Hematopoietic multipotent progenitor cell treated with erythropoietin and hydrocortisone succinate and interleukin-3 and kit ligand, for 17 days (in vitro differentiated cells): ENCODE measurements at places on chromosomes 16 and 17.

DNA sequence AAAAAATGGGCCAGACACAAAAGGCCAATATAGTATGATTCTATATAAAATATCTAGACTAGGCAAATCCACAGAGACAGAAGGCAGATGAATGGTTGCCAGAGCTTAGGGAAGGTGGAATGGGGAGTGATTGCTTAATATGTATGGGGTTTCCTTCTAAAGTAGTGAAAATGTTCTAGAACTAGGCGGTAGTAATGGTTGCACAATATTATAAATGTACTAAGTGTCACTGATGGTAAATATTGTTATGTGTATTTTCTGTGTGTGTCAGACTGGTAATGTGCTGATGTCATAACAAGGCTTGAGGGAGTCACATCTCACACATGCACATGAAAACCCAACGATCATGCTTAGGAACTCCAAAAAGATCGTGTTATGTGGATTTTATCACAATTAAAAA, 106.9 kb upstream of the SIAH1 start:
- no peak for DNase-seq

DNA sequence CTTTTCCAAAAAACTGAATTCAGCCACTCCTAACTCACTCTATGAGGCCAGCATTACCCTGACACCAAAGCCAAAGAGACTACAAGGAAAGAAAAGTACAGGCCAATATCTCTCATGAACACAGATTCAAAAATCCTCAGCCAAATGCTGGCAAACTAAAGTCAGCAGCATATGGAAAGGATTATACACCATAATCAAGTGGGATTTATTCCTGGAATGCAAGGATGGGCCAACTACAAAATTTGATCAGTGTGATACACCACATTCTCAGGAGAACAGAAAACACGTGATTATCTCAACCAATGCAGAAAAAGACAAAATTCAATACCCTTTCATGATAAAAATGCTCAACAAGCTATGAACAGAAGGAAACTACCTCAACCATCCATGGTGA, 7.7 kb upstream of the AATK start:
- DNase-seq, result no peak

DNA sequence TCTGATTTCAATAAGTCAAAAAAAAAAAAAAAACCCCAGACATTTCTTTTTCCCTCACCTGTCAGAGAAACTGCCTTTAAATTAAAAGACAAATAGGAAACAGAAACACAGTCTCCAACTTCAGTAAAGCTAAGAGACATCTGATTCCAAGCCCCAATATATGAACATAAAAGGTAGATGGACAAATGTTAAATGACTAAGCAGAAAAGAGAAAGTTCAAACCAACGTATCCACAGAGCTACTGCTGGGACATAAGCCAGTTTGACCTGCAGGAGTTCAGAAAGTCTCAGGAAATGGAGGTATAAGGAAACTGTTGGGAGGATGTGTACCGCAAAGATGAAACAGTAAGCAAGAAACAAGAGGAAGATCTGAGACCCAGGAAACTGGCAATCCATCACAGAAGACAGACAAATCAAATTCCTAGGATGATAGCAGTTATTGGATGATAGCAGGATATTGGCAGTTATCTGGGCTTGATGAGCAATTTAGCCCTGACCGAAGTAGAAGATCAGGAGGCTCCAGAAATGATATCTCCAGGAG, 135.0 kb downstream of the BRIP1 start:
- no peak for DNase-seq

GRCh38 chr17:44097110-44097958, 26.1 kb downstream of the HDAC5 start:
- DNase-seq, result no peak

GRCh38 chr17:41547921-41548843, 20.1 kb upstream of the KRT19 start:
- DNase-seq, result no peak

GRCh38 chr16:1299012-1299867, 10.2 kb upstream of the UBE2I start:
- DNase-seq, result no peak

GRCh38 chr16:50161950-50162349, 8.8 kb downstream of the TENT4B start:
- DNase-seq, result no peak

- DNase-seq, result no peak
These were observed 23.4 kb upstream of the RBFOX3 start for GRCh38 chr17:79633993-79634813.

DNA sequence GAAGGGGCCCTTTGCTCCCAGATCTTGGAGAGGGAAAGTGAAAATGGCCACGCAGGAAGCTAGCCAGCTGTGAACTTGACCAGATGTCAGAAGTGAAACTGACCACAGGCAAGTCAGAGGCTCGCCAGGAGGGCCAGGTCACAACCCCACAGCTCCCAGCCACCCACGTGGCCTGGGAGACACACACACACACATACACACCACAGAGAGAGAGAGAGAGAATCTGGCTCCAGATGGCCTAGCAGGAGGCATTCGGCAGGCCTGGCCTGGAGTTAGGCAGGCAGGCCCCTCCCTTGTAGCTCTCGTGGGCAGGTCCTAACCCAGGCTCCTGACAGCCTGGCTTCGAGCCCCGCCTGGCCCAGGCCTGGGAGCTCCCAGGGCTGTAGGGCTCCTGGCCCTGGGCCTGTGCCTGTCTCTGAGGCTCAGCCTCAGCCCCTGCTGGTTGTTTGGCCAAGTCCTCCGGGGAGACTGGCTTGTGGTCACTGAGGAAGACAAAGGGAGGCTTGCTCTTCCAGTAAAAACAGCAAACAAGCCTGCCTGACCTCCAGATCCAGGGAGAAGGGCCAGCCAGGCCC, 20.2 kb downstream of the NGFR start:
- DNase-seq, result no peak

GRCh38 chr17:56290101-56290801, 137.0 kb downstream of the ANKFN1 start:
- no peak for DNase-seq

DNA sequence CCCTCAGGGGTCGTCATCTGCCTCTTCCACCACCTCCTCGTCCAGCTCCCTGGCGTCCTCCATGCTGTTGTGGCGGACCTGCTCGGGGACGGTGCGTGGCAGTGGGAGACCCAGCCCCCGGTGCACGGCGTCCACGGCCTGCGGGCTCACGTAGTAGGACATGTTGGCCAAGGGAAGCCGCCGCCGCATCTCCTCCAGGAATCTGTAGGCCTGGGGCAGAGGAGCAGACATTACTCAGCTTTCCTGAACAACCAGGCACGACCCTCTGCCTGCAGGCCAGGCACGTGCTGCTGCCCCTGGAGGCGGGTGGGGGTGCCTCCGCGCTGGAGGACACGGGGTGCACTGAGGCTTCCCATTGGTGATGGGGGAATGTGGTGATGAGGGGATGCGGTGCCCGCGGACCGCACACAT, 17.8 kb downstream of the TELO2 start:
- no peak for DNase-seq

DNA sequence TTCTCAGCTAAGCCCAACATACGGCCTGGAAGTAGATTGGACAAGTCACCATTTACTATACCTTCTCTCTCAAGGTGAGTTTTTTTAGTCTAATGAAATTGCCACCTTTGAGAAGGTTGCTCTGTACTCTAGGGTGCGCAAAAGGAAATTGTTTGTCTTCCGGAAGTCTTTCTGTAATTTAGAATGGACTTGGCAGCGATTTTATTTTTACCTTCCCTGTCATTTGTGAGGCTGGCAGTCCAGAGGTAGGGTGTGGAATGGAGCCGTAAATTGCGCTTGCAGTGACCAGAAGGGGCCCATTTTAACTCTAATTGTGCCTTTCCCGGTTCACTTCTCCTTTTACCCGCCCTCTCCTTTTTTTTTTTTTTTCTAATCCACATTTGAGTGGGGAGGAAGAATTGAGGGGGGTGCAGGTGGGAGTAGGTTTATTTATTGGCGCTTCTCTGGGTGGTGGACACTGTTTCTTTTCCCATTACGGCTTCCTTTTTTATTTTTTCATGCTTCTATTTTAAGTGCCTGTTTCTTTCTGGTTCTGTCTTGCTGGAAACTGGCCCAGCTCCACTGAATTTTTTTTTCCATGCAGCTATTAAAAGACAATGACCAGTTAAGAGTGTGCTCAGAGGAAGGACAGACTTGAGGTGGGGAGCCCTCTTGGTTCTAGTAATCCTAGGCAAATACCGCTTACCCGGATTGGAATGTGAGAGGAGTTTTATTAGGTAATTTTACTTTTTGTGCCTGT, 89.7 kb upstream of the CLEC18A start:
- DNase-seq, result no peak

DNA sequence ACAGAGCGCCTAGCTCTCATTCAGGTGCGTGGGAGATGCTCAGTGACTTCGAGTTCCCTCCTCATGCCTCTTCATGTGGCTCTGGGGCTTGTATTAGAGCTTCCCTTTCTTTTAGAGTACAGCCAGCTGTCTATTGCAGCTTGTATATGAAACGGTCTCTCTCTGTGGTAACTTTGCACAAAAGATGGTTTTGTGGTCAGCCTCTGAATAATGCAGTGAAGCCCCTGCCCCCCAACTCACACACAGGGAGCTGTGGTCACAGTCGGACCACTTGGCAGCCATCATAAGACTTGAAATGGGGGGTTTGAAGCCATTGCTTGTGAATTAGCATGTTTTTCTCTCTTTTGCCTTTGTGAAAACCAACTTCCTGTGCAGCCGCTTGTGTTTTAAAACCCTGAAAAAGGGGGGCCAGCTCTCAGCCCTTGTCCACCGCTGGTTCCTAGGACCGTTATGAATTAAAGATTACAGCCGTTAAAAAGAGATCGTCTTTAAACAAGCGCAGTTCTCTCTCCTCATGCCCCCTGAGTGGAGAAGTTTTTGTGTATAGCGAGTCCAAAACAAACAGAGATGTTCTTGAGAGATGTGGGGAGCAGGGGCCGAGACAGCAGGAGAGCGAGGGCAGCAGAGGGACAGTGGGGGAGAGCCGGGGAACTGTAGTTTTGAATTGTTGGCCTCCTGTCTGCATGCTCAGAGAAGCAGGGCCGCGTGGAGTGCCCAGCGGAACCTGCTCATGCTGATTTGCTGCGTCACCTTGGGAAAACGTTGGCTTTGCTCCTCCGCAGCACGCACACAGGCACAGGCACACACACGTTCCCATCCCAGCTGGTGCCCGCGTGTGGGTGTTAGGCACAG, 199.0 kb downstream of the MSI2 start:
- no peak for DNase-seq

GRCh38 chr16:66175636-66176035, 190.9 kb upstream of the CDH5 start:
- DNase-seq, result no peak

GRCh38 chr16:13982451-13982850, 62.5 kb downstream of the ERCC4 start:
- DNase-seq, result no peak

DNA sequence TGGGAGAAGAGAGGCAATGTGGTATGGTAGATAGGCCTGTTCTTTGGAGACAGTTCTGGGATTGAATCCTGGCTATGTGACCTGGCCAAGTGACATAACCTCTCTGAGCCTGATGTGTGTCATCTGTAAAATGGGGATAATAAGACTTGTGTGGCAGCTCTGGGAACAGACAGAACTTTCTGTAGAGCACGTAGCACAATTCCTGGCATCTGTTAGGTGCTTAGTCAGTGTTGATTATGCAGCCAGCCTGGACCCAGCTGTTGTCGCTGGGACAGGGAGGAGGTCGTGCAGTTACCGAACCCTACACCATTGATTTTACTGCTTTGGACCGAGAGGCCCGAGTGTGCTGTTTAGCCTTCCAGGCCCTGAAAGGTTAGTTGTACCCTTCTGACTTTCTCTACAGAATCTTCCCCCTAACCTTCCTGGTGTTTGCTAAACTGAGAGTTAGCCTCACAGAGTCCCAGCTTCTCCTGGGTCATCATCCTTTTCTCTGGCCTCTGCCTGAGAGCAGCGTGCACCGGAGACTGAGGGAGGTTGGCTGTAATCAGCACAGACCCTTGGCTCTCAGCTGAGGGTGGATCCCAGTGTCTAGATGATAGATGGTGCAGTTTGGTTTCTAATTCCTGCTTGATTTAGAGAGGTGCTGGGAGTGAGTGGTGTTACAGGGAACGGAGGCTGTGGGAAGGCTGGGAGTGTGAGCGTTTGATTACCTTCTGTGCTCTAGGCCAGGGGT, 31.9 kb downstream of the MSI2 start:
- DNase-seq, result no peak

DNA sequence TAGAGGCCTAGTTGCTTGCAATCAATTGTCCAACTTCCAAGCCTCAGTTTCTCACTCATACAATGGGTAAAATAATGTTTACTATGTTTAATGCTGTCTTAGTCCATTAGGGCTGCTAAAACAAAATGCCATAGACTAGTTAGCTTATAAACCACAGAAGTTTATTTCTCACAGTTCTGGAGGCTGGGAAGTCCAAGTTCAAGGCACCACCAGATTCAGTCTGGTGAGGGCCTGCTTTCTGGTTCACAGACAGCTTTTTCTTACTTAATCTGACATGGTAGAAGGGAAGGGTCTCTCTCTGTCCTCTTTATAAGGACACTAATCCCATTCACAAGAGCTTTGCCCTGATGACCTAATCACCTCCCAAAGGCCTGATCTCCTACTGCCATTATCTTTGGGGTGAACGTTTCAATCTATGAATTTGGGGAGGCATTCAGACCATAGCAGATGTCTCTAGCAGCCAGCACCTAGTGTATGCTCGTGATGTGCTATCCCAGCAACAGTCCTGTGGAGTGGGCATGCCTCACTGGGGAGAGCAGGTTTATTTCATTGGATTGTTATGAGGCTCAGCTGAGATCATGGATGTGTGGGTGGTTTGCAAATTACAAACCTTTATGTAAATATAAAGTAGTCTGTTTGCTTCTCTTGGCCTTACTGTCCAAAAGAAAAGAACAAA, 25.2 kb downstream of the YPEL2 start:
- no peak for DNase-seq

GRCh38 chr16:72013389-72013788, 4.8 kb downstream of the DHODH start:
- peak; percentile 63 for DNase-seq

DNA sequence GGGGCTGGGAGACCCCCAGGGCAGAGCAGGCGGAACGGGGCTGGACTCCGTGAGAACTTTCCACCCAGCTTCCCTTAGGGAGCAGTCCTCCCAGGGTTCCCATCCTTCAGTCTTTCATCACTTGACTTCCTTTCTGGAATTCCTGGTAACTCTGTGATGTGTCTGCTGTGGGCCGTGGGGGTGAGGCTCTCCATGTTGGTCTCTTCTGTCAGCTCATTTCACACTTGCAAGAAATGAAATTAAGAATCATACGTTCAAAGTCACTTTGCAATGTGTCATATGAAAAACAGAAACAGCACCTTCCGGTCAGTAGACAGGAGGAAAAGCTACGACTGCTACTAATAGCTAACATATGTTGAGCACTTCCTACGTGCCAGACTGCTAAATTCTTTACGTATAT, 5.4 kb upstream of the BBS2 start:
- DNase-seq, result no peak
